Occipital lobe (tissue), 3 donors: ENCODE measurements at places on chromosomes 3 and 15. TPM values are rescaled to one million over a fixed set of nuclear protein-coding genes. Genes with fewer than 3 reads are reported as not detected.

DNA sequence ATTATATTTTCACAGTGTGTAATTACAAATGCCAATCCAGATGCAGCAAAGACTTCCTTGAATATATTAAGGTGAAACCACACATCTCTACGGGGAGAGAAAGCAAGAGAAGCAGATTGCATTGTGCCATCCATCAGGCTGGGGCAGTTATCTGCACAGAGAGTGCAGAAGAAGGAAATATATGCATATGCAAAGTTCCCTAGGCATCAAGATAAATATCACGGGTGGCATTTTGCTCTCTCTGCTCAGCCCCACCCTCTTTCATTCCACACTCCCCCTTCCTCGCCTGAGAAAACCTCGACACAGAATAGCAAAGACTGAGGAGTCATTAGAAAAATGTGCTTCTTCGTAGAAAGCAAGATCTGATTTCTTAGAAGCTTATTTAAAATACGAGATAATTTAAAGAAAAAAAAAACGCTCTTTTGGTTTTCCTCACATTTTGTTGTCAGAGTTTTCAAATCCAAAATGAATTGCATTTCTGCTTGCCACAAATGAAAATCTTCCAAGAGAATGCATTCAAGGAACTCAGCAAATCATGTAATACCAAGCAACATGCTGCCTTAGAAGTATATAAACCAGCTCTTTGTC is 283.2 kb upstream of the LMCD1 start:
- no peak for DNase-seq

- no peak for DNase-seq
These were observed 860.1 kb downstream of the MCTP2 start for GRCh38 chr15:95091444-95091843.

- no peak for DNase-seq
These were observed 1119.6 kb downstream of the ZPLD1 start for GRCh38 chr3:103554451-103554850.

TTC23 gene
- total RNA-seq = 11.2 TPM

- no peak for DNase-seq
These were observed 30.5 kb upstream of the BLM start for GRCh38 chr15:90686435-90687218.

ACOX2 gene
- 0.78 TPM for total RNA-seq

SI gene
- not detected for total RNA-seq

GRCh38 chr15:42549741-42550392 is 1.2 kb downstream of the HAUS2 start:
- DNase-seq = no peak

- DNase-seq = no peak
These were observed 254.6 kb upstream of the SOX14 start for GRCh38 chr3:137509354-137510045.

GHSR gene
- not detected for total RNA-seq

- no peak for DNase-seq
These were observed 19.7 kb upstream of the TM4SF19 start for GRCh38 chr3:196357905-196358304.

EIF4G1 gene
- 77.8 TPM for total RNA-seq

GRCh38 chr15:75749820-75750219 is 37.2 kb upstream of the CSPG4 start:
- no peak for DNase-seq

DNA sequence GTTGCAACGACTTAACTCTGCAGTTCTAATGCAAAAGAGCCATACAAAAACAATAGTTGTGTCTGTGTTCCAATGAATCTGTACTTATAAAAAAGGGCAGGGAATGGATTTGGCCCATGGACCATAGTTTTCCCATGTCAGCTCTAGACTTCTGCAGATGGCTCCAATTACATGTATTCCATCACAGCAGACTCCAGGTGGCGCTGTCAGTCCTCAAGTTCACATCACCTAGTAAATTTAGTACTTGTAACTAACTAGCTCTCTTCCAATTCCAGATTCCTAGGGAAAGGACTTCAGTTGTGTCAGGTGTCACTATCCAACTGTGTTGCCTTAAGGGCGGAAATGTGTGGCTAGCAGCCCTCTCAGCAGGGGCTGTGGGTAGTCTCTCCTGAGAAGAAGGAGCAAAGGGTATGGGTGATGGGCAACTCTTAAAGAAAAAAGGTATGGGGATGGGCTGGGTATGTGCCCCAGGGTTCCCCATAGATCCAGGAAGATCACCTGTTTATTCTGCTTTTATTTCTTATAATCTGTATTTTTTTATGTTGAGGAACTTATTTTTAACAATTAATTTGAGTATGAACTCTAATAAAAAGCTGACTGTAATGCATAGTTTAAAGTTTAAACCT is 36.2 kb downstream of the BBS4 start:
- peak; percentile 3 for DNase-seq

CPLX3 gene
- total RNA-seq = 1.6 TPM

DNA sequence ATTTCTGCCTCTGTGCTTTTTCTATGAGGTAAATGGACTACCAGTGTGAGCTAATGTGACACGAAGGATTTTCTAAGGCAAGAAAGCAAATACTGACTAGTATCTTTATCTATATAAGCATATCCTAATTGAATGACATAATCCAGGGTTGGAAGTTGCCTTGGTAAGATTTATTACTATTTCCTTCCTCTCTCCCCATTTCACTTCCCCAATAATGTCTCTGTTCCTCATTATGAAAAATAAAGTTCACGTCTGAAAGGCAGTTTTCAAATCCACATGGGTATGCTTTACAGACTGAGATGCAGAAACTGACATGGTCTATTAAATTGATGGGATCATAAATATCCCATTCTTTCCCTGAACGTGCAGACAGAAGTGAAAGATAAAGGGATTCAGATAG is 86.0 kb downstream of the DTWD1 start:
- DNase-seq = no peak

CHST13 gene
- total RNA-seq = not detected
